Activated naive CD4-positive, alpha-beta T cell treated with anti-CD3 and anti-CD28 coated beads, Interleukin-2, amount 50 U/mL, for 16 hours (primary cell): ENCODE measurements at places on chromosomes 4 and X.

- DNase-seq, result peak; percentile 57
These were observed 187.5 kb downstream of the QDPR start for GRCh38 chr4:17324386-17324830.

- DNase-seq, result no peak
These were observed 128.5 kb downstream of the LRBA start for GRCh38 chr4:150886597-150886996.

- DNase-seq, result no peak
These were observed 220.3 kb upstream of the SFRP2 start for GRCh38 chr4:154009191-154009590.

DNA sequence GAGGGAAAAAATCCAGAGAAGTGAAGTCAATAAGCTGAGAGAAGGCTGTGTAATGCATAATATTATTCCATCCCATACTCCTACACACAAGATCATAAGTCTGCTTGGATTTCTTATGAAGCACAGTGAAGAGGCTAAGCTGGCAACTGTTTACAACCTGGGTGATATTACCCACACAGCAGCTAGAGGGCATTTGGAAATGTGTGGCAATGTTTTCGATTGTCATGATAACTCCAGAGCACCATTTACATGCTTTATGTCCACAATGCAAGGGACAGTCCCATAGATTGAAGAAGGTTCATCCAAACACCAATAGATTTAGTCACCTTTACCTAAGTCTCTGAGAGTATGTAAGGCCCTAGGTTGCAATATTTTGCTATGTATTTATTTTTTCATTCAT, 412.2 kb downstream of the PPP3CA start:
- no peak for DNase-seq

DNA sequence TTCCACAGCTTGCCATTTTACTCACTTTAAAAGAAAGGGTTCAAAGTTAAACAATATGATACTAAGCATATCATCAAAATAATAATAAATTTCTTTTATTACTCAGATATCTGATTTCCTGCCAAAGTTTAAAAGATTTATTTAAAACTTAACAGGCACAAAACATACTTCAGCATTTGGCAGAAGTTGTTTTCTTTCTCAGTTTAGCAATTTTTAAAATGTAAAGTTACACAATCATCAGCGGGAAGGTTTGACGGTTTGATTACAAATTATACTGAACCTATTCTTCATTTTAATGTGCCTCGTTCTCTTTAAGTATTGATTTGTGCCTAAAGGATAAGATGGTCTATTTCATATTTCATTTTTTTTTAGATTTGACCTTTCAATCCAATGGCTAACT, 227.2 kb downstream of the APBB2 start:
- DNase-seq, result no peak

DNA sequence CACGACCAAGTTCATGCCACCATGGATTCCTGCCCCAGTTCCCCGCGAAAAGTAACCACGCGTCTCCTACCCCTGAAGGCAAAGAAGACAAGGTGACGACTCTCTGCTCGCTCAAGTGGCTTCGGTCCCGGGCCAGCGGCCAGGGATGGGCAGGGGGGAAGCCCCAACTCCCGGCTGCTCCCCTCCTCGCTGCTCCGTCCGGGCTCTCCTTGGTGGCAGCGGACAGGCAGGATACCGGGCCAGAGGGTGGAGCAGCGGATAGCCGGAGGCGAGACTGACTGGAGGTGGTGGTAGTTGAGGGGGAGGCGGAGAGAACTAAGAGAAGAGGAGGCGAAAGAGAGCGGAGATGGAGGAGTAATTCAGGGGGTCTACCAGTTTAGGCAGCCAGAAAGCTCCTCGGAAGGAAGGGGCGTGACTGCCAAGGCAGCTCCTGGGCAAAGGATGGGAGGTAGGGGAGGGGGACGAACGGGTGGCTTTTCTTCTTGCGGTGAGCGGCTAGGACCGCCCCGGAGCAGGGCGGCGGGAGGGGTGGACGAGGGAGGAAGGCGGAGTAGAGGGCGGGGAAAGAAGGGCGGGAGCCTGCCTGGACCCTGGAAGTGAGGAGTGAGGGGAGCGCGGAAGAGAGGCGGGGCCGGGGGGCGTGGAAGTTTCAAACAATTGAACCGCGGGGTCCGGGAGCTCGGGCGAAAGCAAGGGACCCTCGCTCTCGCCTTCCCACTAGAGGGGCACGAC, at the start of gene AMOT:
AMOT (minus strand) TSS at position 450 of the 732 bp plus-strand sequence. CDS start 17,705 bp downstream, outside the sequence.
- DNase-seq, result peak; percentile 51

- DNase-seq, result no peak
These were observed 58.2 kb upstream of the DUSP21 start for GRCh38 chrX:44785652-44786051.

- no peak for DNase-seq
These were observed 83.8 kb upstream of the BMPR1B start for GRCh38 chr4:94673961-94674360.

DNA sequence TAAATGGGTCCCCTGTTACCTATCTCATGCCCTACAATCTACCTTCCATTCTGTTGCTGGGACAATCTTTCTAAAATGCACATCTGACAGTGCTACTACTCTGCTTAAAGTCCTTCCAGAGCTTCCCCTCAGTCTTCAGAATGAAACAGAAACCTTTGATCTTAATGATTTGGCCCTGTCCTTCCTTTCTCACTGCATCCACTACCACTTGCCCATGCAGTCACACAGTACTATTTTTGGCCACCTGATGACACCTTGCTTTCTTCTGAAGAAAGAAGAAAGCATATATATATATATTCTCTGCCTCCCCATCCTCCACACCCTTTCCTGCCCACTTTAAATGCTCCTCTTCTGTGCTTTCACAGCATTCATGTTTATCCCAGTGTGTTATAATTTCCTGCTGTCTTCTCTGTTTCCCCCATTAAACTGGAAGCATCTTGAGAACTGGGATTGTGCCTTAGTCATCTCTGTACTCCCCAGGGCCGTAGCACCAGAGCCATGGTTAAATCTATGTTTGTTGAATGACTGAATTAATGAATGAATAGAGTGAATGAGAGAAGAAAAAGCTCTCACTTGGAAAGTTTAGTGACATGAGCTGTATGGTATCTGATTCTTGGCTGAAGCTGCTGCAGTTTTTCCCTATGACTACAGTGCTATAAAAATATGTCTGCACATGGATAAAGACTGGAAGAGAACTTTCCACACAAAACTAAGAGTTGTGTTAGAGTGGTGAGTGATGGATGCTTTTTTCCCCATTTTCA, 56.2 kb downstream of the RTL9 start:
- DNase-seq, result no peak

DNA sequence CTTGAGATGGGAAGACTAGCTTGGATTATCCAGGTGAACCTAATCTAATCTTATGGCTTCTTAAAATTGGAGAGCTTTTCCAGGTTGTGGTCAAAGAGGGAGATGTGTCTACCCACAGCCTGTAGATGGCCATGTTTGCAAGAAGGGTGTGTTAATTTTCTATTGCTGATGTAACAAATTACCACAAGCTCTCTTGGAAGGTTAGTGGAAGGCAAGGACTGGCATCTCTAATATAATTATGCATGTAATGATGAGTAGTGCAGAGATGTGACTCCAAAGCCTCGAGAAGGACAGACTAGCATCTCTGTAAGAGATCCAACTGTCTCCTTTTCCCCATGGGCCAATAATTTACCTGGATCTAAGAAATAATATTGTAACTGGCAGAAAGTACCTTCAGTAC, 3.2 kb upstream of the ADH1B start:
- no peak for DNase-seq

GRCh38 chrX:124719060-124719459, 372.7 kb downstream of the SH2D1A start:
- DNase-seq, result no peak

- DNase-seq, result no peak
These were observed at the start of gene APELA for GRCh38 chr4:164876700-164877324. APELA (plus strand) TSS chr4:164877178; CDS start chr4:164877332, 154 bp downstream.

DNA sequence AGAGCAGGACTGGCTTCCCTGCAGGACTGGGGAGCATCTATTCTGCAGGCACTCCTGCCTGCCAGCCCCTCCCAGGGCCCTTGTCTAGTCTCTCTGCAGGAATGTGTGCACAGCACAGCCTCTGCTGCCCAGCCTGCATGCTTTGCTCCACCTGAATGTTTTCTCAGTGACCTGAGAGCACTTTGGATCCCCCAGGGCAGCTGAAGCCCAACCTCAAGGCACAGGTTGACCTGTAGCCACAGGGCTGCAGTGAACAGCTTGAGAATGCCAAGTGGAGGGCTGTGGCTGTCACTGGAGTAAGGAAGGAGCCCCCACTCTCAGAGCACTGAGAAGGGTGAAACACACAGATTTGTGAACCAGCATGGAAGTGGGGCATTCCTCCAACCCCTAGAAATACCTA, 760.2 kb downstream of the STIM2 start:
- no peak for DNase-seq

GRCh38 chrX:134718966-134719317, 60.7 kb upstream of the PLAC1 start:
- DNase-seq, result peak; percentile 15

DNA sequence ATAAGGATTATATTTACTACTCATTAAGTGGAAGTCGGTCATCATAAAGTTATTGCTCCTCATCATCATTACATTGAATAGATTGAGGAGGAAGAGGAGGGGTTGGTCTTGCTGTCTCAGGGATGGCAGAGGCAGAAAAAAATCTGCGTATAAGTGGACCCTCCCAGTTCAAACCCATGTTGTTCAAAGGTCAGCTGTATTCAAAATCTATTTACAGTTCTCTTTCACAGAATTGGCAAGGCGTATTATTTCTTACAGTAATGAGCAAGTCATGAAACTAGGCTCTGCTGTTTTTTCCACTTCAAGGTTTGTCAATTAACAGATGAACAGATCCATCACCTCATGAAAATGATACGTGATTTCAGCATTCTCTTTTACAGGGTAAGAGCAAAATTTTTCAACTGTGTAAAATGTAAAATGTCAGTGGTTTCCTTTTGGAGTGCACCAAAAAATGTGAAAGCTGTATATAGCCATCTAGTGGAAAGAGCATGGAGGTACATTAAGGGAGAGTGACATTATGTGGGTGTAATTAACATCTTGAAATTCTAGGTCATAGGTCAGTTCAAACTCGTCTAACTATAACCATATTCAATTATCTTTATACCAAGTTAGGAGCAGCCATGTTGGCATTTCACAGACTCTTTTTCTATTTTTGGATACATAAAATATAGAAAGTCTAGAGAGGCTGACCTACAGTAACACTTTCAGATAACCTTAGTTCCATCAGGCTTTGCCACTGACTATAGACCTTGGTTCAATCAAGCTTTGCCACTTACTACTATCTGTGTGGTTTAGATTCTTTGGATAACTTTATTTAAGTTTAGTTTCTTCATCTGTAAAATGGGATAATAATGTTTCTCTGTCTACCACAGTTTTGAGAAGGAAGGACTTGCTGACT, 30.1 kb downstream of the NEIL3 start:
- DNase-seq, result no peak

- no peak for DNase-seq
These were observed 601.4 kb upstream of the AADAT start for GRCh38 chr4:170691168-170691567.

DNA sequence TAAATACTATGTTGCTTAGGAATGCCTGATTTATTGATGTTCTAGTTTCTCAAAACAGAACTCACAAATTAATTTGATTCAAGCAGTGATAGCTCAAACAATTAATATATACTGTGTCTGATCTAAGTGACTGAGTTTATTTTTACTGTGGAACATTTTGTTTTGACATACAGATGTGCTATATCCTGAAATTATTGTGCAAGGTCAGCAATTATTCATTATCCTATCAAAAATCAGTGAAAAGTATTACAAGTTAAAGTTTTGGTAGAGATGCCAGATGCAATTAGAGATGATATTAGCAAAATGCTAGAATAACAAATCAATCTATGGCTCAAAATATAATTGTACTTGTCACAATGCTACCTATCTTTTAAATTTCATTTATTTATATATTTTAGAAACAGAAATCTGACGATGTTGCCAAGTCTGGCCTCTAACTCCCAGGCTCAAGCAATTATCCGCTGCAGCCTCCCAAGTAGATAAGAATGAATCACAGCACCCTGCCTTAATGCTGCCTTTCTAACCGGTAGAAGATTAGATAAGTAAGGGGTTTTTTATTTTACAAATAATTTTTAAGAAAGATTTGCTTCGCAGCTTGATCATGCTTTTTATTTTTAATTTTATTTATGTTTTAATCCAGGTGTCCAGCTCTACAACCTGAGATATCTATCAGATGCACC, 825.5 kb upstream of the NDST4 start:
- DNase-seq, result no peak

- no peak for DNase-seq
These were observed 11.6 kb downstream of the ARHGAP24 start for GRCh38 chr4:85486425-85487086.

DNA sequence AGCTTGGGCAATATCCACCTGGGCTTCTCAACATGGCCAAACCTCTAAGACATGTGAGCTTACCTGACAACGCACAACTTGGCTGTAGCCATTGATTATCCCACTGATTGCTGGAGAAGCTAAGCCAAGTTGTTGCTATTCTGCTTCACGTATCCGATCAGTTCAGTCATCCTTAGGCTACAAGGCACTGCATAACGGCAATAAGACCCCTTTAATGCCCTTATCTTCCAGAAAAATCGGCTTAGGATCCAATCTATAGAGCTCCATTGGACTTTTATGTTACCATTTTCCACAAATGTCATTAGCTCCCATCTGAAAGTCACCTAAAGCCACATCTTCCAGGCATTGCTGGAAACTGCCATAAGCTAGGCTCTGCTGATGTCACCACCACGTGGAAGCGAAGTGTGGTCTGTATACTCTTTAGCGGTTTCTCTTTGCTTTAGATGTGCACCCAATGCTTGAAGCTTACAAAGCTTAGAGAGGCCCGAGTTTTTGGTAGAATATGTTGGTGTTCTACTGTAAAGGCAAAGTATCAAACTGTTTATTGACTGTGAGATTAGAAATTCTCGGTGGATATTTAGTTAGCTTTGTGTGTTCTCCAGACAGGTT, 163.1 kb downstream of the CPE start:
- no peak for DNase-seq

DNA sequence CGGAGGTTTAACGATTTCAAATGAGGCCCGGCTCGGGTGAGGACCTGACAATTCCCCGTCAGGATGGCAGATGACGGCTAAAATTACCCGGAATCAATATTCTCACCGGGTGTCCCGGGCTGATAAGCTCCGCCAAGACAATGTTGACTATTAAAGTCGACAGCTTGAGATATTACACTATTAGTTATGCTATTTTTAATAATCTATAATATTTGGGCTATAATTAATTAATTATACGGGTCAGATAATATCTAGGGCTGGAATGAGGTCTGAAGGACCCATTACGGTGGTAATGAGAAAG, 9.4 kb upstream of the NKX1-1 start:
- no peak for DNase-seq

- DNase-seq, result no peak
These were observed 59.1 kb downstream of the EDNRA start for GRCh38 chr4:147539959-147540358.

GRCh38 chr4:20109391-20109790, 142.3 kb upstream of the SLIT2 start:
- no peak for DNase-seq

DNA sequence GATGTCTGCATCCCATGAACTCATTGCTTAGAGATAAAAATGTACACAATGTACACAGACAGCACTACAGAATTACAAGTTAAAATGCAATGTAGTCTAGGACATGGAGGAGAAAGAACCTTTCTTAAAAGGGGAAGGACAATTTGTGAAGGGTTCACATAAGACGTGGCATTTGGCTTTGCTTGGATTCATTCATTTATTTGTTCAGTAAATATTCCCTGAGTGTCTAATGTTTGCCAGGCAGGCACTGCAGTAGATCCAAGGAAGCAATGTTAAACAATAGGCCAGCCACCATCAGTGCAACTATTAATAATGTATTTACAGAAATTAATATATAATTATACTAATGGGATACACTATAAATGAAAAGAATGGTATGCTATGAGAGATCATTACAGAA, 94.4 kb downstream of the GRIA2 start:
- no peak for DNase-seq
